ENCODE measurements at places on chromosomes 5 and 9.

DNA sequence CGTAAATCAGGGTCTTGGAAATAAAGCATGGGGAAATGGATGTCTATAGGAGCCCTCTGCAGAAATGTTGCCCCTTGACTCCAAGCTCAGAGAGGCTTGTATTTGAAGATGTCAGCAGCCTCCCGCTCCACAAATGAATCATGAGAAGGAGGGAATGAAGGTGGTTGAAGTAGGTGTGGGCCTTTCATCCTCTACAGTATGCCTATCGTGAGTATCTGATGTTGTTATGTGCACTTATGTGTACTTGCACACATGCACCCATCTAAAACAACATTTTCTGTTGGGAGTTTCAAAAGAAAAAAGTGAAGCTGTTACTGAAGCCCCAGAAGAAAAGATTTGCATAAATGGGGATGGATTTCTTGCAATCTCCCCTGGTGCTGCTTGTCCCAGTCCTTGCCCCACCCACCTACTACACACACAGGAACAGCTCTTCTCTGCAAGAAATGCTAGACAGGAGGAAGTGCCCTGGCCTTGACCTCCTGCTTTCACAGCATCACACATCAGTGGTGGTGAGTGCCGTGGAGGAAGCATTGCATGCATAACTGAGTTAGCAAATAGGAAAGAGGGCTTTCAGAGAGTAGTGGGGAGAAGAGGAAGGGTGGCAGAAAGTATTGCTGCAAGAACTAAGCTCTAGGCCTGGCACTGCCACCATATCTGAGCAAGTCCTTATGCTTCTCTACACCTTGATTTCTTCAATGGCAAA lies 156.1 kb downstream of the SNX18 start:
- DNase-seq, result peak; percentile 83

DNA sequence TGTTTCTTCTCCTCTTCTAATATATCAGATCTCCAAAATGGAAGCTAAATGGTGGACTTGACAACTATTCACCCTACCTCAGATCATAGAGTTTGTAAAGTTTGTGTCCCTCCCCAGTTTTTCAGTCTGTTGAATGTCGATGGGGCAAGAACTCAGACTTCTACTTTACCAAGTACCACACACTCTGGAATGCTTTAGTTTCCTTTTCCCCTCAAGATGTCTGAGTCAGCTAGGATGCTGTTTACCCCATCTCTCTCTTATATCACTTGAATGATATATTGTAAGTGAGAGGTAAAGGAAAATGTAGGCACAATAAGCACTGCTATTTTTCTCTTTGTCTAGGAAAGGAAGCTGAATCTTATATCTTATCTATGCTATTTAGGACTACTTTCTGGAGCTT lies 25.9 kb upstream of the TAL2 start:
- no peak for DNase-seq

DNA sequence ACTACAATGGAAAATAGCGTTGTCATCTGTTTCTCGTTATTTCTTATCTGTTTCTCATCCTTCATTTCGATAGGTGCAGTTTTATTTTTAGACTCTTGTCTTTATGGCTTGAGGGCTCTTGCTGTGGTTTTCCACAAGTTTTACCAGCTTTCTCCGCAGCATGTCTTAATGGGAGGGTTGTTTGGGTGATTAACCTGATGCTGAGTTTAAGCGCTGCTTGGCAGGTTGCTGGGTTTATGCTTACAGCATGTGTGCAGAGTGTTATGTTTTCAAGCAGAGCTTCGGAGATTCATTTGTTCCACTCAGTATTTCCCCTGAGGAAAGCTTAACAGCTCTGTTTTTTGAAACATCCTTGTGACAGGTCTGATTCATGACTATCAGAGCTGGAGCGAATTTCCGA lies 154.0 kb downstream of the SLC12A2 start:
- no peak for DNase-seq

GRCh38 chr9:23754551-23754950 lies 71.5 kb downstream of the ELAVL2 start:
- no peak for DNase-seq

DNA sequence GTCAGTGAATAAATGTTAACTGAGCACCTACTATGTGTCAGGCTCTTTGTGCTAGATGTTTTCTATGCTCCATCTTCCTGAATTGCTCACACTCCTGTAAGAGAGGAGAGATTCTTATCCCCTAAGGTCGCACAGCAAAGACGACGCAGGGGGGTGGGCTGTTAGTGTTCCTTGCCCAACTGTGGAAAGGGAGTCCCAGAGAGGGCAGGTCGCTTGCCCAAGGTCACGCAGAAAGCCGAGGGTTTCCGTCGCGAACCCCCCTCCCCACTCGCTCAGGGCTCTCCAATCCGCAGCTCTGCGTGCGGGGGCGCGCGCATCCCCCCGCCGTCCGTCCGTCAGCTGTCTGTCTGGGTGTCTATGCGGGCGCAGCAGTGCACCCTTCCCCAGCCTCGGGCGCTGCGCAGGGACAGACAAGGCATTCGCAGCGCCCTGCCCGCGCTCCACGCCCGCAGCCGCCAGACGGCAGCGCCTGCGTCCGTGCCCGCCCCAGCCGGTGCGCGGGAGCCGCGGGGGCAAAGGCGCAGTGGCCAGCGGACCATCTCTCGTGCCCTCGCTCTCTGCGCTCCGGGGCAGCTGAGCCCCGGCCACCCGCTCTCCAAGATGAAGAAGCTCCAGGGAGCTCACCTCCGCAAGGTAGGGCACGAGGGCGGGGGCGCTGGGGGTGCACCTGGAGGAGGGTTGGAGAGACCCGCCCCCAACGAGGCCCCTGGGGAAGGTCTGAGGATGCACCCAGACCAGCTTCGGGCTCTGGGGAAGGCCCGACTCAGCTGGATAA lies at the start of gene SLC6A7:
Gene SLC6A7 (plus strand): TSS at position 335 of the 775 bp plus-strand sequence. CDS start 266 bp downstream, at position 601.
- DNase-seq, result no peak

- DNase-seq, result no peak
Observed at GRCh38 chr9:102986425-102986824, 8.7 kb upstream of the CYLC2 start.
